ENCODE measurements at places on chromosomes 7 and 10.
A peak's percentile ranks its signal among the peaks of the same experiment; 100 is the strongest.

GRCh38 chr10:86653379-86653778 is 968 bp upstream of the OPN4 start:
- DNase-seq, result no peak

GRCh38 chr10:113038183-113038582 is 88.1 kb downstream of the TCF7L2 start:
- DNase-seq, result no peak

DNA sequence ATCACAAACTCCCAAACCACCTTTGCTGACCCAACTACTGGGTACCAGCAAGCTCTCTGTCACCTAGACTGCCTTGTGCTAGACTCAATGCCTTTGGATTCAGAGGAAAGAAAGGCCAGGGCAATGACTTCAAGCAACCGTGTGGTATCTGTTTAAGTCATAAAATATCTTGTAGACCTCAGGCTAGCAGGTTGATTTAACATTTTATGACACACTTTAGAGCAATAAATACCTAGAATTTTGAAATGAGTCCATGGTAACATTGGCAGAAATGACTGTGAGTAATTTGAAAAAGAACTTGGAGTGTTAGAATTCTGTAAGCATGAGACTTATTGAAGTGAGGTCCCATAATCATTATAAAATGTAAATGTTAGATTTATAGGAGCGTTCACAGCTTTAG is 87.2 kb downstream of the TWIST1 start:
- no peak for DNase-seq

DNA sequence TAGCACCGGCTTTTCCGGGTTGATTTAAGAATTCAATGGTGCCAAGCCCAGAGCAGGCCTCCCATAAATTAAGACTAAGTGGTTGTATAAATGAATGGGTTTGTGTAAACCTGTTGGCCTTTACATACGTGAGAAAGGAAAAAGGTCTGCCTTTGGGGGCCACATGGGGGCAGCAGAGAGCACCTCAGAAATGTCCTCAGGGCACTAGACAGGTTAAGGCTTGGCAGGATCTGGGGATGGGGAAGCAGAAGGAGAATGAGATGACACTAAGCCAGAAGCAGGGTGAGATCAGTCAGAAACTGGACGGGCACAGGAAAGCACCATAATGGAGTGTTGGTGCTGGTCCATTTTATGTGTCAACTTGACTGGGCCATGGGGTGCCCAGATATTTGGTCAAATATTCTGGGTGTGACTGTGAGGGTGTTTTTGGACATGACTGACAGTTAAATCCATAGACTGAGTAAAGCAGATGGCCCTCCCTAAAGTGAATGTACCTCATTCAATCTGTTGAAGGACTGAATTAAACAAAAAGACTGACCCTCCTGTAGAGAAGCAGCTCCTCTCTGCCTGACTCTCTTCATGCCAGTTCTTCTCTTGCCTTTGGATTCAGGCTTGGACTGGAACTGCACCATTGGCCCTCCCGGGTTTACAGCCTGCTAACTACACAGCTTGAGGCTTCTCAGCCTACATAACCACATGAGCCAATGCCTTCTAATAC is 58.9 kb downstream of the FRMPD2 start:
- peak; percentile 59 for DNase-seq

DNA sequence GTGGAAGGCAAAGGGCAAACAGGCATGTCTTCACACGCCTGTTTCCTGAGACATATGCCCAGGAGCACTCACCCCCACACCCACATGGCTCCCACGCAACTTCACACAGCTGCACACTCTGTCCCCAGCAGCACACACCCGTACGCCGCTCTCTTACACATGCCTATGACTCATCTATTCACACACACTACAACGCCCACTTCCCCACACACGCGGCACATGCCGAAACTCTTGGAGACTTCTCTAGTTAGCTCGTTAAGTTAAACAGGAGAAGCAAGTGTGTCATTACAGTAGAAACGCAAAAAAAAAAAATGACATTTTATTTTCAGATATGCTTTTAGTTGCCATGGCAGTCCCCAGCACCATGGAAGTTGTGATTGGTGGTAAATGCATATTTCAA is 6.7 kb downstream of the CALN1 start:
- peak; percentile 21 for DNase-seq

GRCh38 chr10:27805180-27805579 is 59.6 kb upstream of the MKX start:
- DNase-seq, result no peak
